ENCODE measurements at places on chromosomes 6 and 20.

GRCh38 chr20:35108921-35109320 lies 16.3 kb upstream of the TRPC4AP start:
- no peak for DNase-seq

GRCh38 chr6:25137480-25137879 lies 141.7 kb upstream of the CARMIL1 start:
- DNase-seq, result no peak

GRCh38 chr6:20340068-20340848 lies 61.4 kb upstream of the E2F3 start:
- DNase-seq, result no peak

GRCh38 chr6:17204533-17204932 lies 76.6 kb upstream of the RBM24 start:
- DNase-seq, result no peak

DNA sequence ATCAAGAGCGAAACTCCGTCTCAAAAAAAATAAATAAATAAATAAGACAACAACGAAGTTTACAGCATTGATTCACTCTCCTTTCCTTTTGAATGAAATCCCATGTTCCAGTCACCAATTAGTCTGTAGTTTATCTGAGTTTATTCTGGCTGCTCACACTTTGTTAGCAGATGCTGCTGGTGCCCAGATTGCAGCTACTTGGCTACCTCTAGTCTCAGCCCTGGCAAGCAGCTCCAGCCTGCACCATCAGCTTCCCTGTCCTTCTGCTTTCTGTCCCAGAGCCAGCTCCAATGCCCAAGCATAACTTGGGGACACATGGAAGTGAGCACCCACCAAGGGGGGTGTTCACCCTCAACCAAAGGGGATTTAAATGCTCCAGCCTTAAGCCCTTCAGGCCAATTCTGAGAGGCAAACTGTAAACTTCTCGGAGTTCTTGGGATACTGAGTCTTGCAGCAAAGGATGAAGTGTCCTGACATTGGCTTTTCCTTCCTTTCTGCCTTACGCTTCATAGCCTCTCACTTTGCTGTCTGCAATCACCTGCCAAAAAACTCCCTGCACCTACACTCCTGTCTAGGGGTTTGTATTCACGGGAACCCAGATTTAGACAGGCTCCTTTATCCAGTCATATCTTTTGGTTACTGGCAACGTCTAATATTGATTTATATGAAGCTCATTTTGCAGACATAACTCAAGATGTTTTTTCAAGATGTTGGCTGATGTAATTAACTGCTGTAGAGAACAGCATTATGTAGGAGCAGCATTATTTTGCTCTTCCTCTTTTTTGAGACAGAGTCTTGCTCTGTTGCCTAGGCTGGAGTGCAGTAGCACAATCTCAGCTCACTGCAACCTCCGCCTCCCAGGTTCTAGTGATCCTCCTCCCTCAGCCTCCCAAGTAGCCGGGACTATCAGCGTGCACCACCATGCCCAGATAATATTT lies 9.8 kb upstream of the TASP1 start:
- no peak for DNase-seq

DNA sequence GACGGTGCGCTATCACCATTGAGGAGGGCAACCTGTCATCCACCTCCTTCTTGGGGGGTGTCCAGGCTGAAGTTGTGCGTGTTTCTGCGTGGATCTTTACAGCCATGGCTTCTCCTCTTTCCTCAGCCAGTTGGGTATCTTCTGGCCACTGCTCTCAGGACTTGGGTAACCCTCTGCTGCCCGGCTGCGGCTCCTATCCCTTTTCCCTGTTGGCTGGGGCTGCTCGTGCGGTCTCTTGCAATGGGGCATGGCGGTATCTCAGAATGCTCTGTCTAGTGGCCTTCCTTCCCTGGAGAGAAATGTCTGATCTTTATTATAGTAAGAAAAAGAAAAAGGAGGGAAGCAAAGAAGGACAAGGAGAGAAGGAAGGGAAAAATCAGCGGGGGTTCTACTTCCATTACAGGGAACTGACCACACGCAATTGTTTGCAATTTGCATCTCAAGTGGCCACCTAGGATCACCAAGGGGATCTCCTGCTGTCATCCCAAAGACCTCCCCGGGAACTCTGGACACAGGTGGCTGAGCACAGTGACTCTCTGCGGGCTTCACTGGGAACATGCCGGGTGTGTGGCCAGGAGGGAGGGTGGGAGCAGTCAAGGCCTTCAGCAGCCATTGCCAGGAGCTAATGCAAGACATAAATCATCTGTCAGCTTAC lies 60.8 kb downstream of the NPEPL1 start:
- DNase-seq, result no peak

DNA sequence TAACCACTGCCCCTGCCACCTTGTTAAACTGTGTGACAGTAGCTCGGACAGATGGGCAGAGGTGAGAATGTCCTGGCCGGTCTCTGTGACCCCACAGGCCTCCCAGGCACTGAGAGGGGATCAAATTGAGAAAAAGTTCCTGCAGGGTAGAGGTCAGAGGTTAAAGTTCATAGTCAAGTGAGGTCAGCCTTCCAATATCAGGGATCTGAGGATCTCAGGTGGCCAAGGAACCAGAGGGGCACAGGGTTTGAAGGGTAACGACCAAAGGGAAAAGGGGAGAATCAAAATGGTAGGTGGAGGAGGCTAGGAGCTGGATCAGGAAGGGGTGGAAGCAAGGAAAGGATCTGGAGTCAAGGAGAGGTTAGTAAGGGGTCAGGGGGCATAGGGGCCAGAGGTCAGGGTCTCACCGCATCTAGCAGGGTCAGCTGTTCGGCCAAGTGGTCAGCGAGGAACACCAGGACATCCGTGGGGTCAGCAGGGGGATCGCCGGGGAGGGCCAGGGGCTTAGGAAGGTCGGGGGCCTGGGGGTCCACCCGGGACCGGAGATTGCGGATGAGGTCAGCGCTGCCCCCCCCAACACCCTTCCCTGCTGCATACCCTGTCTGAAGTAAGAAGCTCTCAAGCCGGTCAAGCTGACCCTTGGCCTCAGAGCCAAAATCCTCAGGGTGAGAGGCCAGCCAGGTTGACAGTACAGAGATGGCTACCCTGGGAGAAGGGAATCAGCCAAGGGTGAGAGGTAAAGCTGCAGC lies 2.9 kb downstream of the RGL2 start:
- DNase-seq, result no peak

DNA sequence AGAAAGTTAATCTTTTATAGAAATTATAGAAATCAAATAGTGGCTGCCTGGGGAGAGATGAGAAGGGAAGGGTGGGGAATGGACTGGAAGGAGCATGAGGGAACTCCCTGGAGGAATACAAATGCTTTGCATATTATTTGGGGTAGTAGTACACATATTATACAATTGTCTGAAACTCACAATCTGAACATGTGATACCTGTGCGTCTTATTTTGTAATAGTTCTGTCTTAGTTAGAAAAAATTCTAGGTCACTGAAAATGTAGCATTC lies 30.7 kb upstream of the SPTLC3 start:
- no peak for DNase-seq

- DNase-seq, result no peak
Observed at GRCh38 chr6:77072694-77073409, 390.4 kb downstream of the HTR1B start.

DNA sequence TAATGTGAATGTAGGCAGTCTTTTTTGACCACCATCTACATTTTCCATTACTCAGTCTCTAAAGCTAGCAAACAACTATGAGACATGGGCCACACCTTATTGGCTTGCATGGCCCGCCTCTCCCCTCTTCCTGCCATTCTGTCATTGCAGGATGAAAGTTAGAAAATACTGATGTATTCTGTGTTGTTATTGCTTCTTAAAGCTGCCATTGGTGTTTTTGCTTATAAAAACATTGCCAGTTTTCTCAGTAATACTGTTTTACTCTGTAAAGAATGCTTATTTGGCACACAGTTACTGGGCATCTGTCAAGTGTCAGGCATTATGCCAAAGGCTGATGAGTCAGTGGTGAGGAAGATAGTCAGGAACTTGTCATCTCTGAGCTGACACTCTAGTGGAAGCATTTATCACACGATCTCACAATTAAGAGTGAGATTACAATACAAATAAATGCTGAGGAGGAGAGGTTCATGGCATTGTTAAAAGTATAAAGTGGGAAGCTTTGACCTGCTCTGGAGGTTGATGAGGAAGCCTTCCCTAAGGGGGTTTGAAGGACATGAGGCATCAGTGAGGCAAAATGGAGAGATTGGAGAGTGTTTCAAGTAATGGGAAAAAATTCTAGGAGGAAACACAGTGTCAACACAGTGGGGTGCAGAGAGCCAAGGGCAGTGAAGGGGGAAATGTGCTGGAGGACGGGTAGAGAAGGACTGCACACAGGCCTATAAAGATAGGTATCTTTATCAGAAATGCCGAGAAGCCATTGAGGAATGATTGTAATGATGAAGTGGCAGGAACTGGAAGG lies 14.7 kb downstream of the KLHL32 start:
- DNase-seq, result no peak

DNA sequence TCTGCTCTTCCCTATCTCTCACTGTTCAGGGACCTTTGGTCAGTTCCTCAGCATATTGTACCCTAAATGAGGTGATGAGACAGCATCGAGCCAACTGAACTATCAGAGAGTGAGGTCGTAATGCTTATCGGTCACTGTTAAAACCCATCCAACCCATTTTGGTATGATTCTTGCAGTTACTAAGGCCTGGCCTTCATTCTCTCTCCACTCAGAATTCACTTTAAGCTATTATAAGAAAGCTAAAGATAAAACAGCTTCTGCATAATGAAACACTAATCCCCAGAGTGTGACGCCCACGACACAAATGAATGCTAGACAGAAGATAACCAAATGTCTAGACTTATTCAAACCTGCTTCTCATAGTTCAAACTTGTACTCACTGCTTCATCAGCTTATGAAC lies 175.8 kb downstream of the GMPR start:
- DNase-seq, result no peak

DNA sequence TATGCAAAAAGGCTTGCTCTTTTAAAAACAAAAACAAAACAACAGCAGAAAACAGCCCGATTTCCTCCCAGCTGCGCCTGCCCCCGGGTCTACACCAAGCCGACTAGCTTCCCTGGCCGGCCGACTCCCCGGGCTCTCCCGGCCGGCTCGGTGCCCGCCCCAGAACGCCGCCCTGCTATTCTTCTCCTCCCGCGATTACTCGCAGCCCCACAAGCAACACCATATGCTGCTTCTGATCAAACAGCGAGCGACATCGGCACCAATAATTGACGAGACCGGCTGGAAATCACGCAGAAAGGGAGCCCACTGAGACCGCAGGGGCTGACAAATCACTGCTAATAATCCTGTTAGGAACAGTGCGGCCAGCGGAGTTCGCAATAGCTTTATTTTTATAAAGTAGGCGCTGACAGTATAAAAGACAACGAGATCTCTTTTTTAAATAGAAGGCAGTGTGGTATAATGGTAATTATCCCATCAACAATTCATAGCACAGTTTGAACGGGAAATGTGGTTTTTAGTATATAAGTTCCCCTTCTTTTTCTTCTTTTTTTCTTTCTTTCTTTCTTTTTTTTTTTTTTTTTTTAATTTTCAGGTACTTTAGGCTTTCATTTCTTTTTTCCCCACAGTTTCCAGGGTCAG lies 3.3 kb downstream of the SIM1 start:
- no peak for DNase-seq

DNA sequence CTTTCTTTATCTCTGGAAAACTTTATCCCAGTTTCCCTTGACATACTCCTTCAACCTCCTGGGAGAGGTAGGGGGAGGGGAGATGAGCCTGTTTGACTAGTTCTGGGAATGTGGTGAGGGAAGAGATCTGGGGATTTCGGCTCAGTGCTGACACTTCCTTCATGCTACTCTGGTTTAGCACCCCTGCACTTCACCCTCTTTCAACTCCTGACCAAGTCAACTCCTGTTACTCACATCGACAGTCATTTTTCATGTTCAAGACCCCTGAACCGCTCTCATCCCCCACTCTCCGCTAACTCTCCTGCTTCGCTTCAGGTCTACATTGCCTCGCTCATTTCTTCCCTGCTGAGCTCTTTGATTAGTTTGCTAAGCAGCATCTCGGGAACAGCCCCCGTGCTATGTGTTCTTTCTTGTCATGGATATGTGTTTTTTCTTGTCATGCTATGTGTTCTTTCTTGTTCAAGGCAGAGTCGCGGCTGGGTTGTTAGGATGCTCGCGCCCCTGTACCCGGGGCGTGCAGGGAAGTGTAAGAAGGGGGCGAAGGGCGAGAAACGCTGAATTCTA lies 16.6 kb upstream of the TRIM27 start:
- DNase-seq, result no peak

DNA sequence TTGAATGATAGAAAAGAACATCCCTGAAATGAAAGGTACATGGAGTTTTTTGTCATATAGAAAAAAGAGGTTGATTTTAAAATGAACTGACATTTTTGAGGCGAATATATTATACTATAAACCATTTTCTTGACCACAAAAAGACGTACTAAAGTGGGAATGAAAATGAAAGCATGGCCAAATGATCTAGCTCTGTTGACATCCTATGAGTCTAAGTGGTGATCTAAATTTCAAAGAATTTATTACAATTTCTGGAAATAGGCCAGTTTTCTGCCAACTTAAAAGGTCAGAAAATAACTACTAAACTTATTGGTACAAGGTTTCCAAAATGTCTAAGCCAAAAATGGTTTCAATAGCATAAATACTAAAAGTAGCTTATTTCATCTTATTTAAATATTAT lies 536.8 kb downstream of the EYS start:
- DNase-seq, result no peak

GRCh38 chr6:16412982-16413381 lies 174.6 kb downstream of the GMPR start:
- DNase-seq, result no peak

DNA sequence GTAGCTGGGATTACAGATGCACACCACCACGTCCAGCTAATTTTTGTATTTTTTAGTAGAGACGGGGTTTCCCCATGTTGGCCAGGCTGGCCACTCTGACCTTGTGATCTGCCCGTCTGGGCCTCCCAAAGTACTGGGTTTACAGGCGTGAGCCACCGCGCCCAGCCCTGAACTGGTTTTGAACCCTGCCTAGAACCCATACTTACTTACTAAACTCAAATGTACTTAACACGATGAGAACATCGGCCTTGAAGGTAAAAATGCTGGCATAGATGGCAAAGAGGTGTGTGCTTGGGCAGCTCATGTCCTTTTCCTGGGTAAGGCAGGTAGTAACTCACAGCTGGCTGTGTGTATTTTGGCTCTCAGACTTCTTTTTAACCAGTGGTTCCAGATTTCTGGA lies 3.2 kb upstream of the ARMC12 start:
- no peak for DNase-seq

GRCh38 chr20:5156675-5157448 lies 30.1 kb downstream of the CDS2 start:
- no peak for DNase-seq

- DNase-seq, result no peak
Observed at GRCh38 chr20:54062812-54063280, 7.5 kb downstream of the BCAS1 start.

GRCh38 chr20:48606841-48607543 lies 220.8 kb downstream of the PREX1 start:
- no peak for DNase-seq

GRCh38 chr6:19417713-19418112 lies 419.5 kb upstream of the ID4 start:
- DNase-seq, result no peak

All from CMK (cell line).